Fibroblast of skin of right quadriceps (primary cell): ENCODE measurements at places on chromosomes 4 and X.
A peak's percentile ranks its signal among the peaks of the same experiment; 100 is the strongest.

GRCh38 chr4:159206427-159206871 is 103.6 kb downstream of the RAPGEF2 start:
- DNase-seq, result peak; percentile 65

- DNase-seq, result no peak
These were observed 13.3 kb upstream of the DUSP9 start for GRCh38 chrX:153633607-153634180.

GRCh38 chrX:46628460-46629371 is 55.2 kb downstream of the CHST7 start:
- DNase-seq, result peak; percentile 5

DNA sequence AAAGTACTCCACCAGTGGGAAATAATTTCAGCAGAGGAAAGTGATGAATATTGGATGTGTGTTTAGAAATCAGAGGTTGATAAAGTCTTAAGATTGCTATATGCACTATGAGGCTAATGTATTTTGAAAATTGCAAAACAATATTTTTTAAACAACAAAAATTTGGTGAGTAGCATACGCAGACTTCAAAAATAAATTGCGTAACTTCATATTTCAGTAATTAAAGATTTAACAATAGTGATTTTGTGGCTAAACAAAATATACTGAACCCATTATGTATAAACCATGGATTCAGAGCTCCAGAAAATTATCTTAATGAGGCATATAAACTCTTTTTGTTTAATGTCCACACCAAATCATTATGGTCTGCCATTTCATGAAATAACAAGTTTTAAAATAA is 3.3 kb upstream of the TAPT1 start:
- no peak for DNase-seq

DNA sequence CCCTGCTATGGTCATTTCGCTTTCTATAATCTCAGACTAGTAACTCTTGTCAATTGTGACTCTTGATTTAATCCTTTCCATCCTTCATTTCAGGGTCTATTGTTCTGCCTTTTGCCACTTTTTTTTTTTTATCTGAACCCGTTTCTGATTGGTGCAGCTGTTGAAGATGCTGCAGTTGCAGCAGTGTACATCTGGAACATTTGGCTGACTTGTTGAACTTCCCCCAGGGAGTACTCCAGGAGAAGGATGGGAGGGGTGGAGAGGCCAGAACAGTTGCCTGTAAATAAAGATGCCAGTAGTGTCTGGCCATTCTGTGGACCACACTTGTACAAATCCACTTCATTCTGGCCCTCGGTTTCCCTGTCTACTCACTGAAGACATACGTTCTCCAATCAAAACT is 1.0 kb upstream of the EDA start:
- DNase-seq, result no peak

GRCh38 chr4:82510216-82510615 is 51.6 kb downstream of the TMEM150C start:
- no peak for DNase-seq

DNA sequence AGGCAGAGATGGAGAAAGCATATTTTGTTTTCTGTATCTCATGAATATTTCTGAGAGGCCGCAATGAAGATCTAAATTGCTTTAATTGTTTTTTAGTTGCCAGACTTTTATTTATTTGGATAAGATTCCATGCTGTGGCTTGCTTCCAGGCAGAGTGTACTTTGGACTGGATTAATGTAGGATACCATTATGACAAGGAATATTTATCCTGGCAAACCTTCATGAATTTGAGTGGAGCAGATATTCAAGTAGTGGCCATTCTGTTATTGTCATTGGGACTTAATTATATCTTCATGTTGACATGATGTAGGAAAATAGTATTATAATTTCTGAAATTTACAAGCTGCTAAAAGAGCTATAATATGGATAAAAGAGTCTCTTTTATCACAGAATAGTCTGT is 182.9 kb downstream of the C4orf33 start:
- DNase-seq, result no peak

GRCh38 chr4:153521478-153521877 is 55.3 kb downstream of the TMEM131L start:
- DNase-seq, result no peak
